Activated CD4-positive, alpha-beta T cell treated with anti-CD3 and anti-CD28 coated beads for 24 hours (primary cell): ENCODE measurements at places on chromosomes 13 and 19.

- no peak for DNase-seq
Observed at GRCh38 chr13:94753327-94753726, 41.0 kb upstream of the SOX21 start.

- no peak for DNase-seq
Observed at GRCh38 chr13:77333594-77333993, 6.7 kb upstream of the MYCBP2 start.

- no peak for DNase-seq
Observed at GRCh38 chr13:71096421-71096820, 770.6 kb downstream of the DACH1 start.

DNA sequence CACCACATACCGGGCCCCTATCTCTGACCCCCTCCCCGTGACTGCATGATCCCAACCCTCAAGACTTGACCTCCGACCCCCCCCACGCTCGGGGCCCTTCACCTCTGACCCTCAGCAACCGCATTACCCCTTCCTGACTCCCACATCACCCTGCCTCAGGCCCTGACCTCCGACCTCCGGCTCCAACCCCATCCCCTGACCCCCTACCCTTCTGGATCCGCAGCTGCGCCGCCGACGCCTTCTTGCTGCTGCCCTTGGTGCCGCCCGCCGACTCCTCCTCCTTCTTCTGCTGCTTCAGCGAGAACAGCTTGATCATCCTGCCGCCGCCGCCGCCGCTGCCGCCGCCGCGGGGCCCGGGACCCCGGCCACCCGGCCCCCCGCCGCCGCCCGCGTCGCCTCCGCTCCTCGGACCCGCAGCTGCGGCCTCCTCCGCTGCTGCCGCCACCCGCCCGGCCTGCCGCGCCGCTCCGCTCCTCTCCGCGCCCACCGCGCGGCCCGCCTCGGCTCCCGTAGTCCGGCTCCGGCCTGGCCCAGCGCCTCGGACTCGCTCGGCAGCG is at the start of gene UBE2M:
UBE2M (minus strand) TSS at position 546 of the 557 bp plus-strand sequence; CDS start at position 316, 230 bp downstream.
- peak; percentile 39 for DNase-seq

GRCh38 chr13:56706485-56706884 is 434.2 kb upstream of the PRR20A start:
- no peak for DNase-seq
